ENCODE measurements at places on chromosomes 7 and 10. TPM values are rescaled to one million over a fixed set of nuclear protein-coding genes. Genes with fewer than 3 reads are reported as not detected.

Gene HECW1
- total RNA-seq: 12.2 TPM

Gene ANKRD22
- total RNA-seq: 0.48 TPM

Gene ADAM8
- total RNA-seq: 3.0 TPM

Gene CDNF
- total RNA-seq: 0.85 TPM

Gene AGR2
- total RNA-seq: 155 TPM

All from A549 treated with DMSO at 1 μM for 4 hours (cell line).